ENCODE measurements at places on chromosomes 2 and 18.

DNA sequence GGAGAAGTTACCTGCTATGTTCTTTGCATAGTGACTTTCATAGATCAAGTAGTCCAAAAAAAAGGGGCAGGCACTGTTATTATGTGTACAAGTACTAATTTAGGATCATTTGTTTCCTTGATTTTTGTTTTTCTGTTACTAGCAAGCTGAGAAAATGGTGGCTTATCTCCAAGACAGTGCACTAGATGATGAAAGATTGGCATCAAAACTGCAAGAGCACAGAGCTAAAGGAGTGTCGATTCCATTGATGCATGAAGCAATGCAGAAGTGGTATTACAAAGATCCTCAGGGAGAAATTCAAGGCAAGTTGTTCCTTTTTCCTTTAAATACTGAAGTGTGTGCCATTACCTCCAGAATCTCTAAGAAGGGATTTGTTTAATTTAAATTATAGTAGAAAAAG is 19.6 kb upstream of the KCNJ13 start:
- H3K4me3 ChIP-seq, result no peak overlapping the region
- DNase-seq, result no peak
- no peak overlapping the region for H3K27ac ChIP-seq
- peaks cover 47% of the 10 kb centered on the region for H3K36me3 ChIP-seq
- no peaks in the 10 kb centered on the region for H3K4me1 ChIP-seq

DNA sequence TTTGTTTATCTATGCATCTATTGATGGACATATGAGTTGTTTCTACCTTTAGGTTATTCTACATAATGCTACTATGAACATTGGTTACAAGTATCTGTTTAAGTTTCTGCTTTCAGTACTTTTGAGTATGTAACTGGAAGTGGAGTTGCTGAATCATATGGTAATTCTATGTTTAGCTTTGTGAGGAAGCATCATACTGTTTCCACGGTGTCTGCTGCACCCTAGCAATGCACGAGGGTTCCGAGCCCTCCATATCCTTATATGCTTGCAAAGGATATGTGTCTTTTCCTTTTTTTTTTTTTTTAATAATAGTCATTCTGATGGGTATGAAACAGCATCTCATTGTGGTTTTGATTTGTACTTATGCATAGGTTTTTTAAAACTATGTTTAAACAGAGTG is 83.7 kb downstream of the FMNL2 start:
- no peaks in the 10 kb centered on the region for H3K27me3 ChIP-seq
- DNase-seq, result no peak
- H3K4me3 ChIP-seq, result no peak overlapping the region
- peaks cover 47% of the 10 kb centered on the region for H3K4me1 ChIP-seq
- H3K36me3 ChIP-seq, result no peaks in the 10 kb centered on the region

DNA sequence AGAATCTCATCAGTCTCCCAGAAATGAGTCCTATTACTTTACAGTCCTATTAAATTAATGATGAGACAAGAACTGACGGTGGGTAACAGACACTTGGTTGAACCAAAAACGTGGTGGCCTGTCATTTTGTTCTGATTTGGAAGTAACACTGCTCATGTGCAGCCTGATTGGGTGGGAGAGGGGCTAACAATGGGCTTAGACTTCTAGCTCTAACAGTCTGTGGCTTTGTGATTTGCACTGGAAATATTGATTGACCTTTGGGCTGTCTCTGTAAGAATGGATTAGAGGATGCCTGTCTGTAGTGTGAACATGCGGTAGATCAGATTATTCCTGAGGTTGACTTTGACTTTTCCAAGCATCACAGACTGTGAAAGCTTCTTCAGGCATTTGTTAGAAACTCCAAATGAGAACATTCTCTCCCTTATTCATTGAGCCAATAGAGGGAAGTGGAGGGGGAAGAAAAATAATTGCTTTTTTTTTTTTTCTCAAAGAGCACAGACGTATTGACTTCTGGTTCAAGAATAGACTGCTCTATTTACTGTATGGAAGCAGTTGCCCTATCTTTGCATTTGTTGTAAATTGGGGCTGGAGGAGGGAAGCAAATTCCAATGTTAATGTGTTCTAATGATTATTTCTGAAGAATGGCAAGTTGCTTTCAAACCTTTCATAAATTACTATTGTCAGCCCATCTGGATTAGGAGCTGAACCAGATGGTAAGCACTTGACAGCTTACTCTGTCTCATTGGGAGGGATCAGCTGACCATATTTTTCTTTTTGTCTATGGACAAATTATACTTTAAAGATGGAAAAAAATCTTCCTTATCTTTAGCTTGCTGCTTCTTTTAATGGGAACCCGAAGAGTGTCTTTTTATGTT is 85.8 kb upstream of the TTN start:
- no peak overlapping the region for H3K4me3 ChIP-seq
- no peak overlapping the region for H3K27ac ChIP-seq
- no peak for DNase-seq
- peaks cover 9% of the 10 kb centered on the region for H3K27me3 ChIP-seq
- H3K36me3 ChIP-seq, result no peaks in the 10 kb centered on the region

DNA sequence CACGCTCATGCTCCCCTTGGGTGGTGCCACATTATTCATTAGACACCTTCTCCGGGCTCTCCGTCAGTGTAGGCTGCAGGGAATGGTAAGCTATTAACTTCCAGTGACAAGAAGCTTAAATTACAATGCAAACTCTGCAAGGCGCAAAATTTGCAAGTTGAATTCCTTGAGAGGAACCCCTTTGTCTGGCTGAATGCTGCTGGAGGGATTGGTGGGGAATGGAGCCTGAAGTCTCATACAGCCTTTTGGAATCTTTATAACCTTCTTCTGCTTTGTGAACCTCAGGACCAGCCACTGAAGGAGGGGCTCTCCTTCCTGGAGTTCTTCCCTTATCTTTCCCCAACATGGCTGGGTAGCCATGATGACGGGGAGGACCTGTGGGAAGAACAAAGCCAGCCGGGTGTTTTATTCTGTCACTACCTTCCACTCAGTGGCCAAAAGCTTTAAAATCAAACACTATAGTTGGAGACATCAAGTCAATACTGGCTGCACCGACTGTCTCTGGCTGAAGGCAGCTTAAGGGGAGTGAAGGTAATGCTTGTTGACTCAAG is 220.9 kb upstream of the EPHA4 start:
- no peak for DNase-seq
- H3K27me3 ChIP-seq, result no peaks in the 10 kb centered on the region
- H3K4me1 ChIP-seq, result peaks cover 37% of the 10 kb centered on the region
- H3K36me3 ChIP-seq, result no peaks in the 10 kb centered on the region
- peak overlapping the region; percentile 91 for H3K27ac ChIP-seq
- H3K4me3 ChIP-seq, result no peak overlapping the region

GRCh38 chr2:232505856-232506255 is 14.3 kb upstream of the PRSS56 start:
- no peak for DNase-seq
- H3K27me3 ChIP-seq, result peaks cover 75% of the 10 kb centered on the region
- H3K4me1 ChIP-seq, result peaks cover 36% of the 10 kb centered on the region
- no peaks in the 10 kb centered on the region for H3K36me3 ChIP-seq
- no peak overlapping the region for H3K27ac ChIP-seq
- H3K4me3 ChIP-seq, result no peak overlapping the region

DNA sequence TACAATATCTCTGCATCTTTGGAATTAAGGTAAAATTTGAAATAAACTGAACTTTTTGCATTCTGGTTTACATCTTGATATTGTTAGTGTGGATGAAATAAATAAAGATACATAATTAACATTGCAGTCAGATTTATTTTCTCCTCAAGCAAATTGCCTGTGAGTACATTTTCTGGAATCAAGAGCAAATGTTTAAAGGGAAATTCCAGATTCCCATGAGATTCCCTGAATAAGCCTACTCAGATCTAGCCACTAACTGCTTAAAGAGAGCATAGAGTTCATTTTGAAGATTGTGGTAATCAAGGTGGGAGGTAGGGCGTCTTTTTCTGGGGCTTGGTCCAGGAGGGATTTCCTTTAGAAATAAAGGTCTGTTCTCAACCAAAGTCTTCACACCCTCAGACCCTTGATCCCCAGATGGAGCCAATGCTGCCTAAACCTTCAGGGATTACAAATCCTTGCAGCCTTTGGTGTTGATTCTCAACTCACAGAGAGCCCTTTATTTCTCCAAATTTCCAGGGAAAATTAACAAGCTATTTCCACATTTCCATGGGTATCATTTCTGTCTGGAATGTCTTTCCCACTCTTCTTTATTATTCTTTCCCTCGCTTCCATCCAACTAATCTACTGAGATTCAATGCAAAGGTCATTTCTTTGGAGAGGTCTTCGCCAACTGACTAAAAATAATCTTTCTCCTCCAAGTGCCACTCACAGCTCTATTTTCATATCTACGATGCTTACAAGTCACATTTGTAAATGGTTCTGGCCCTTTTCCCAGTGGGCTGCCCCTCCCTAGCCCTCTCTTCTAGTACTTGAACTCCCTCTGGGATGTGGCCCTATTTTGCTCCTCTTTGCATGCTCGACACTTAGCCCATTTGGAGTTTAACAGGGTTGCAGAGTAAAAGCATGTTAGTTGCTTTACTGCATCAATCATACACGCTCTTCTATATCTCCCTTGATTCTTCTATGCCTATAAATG is 79.8 kb upstream of the SPATS2L start:
- peaks cover 4% of the 10 kb centered on the region for H3K4me1 ChIP-seq
- H3K4me3 ChIP-seq, result no peak overlapping the region
- no peak for DNase-seq
- H3K36me3 ChIP-seq, result no peaks in the 10 kb centered on the region
- no peak overlapping the region for H3K27ac ChIP-seq

DNA sequence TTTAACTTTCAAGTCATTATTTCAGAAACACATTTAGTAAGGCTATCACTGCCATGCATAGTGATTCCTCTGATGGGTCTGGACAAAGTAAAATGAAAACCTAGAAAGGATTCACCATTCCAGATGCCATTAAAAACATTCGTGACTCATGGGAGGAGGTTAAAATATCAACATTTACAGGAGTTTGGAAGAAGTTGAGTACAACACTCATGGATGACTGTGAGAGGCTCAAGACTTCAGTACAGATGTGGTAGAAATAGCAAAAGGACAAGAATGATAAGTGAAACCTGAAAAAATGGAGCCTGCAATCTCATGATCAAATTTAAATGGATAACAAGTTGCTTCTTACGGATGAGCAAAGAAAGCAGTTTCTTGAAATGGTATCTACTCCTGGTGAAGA is 5.8 kb upstream of the TWSG1 start:
- H3K36me3 ChIP-seq, result no peaks in the 10 kb centered on the region
- H3K27me3 ChIP-seq, result no peaks in the 10 kb centered on the region
- no peak overlapping the region for H3K4me3 ChIP-seq
- no peak for DNase-seq
- H3K4me1 ChIP-seq, result peaks cover 1% of the 10 kb centered on the region
- H3K27ac ChIP-seq, result no peak overlapping the region

DNA sequence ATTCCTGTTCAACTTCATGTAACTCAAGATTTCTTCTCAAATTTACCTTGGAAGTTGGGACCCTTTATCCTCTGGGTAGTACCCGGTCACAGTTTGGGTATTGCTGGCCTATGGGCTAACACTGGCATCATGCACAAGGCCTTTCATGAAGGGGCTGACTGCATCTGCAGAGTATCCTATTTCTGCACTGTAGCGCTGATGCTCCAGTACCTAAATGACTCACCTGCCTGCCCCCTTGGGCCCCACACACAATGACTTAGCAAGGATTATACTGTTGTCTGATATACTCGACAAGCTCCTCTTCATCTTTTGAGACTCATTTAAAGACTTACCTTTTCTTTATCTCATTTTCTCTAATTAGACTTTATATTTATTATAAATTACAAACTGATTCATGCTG is 39.9 kb downstream of the DNAH6 start:
- no peak for DNase-seq
- peaks cover 9% of the 10 kb centered on the region for H3K27me3 ChIP-seq
- H3K27ac ChIP-seq, result no peak overlapping the region

DNA sequence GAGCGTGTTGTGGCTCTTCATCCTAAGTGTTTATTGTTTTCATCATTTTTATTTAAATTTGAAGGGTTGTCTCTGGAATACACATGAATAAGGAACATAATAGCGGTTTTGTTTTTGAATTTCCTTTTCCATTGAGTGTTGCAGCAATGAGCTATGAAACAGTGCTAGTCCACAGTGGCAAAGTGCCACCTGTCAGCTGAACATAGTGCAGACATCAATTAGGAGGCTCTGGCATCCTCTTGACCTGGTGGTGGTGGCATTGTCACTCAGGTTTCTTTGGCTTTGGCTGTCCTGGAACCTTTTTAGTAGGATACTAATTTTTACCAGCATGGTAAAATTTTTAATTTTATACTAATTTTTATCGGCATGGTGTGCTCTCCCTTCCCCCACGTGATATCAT is 63.2 kb downstream of the UGGT1 start:
- no peak for DNase-seq
- H3K4me3 ChIP-seq, result no peak overlapping the region
- H3K27ac ChIP-seq, result no peak overlapping the region
- H3K36me3 ChIP-seq, result peaks cover 27% of the 10 kb centered on the region

DNA sequence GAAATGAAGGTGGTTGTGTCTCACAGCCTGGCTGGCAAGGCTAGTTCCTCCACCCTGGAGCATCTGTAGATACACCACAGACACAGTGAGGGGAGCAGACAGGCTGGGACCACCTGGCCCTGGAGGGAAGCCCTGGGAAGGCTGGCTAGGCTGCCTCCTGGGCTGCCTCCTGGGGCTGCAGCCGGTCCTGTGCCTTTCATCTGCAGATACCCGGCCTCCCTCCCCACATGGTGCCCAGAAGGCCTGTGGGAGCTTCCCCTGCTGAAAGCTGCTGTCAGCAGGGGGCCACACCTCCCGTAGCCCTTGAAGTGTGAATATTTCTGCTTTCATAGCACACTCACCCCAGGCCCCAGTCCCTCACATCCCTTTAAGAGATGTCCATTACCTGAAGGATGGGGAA is 37.6 kb downstream of the SDC1 start:
- H3K27me3 ChIP-seq, result no peaks in the 10 kb centered on the region
- H3K4me3 ChIP-seq, result no peak overlapping the region
- H3K36me3 ChIP-seq, result no peaks in the 10 kb centered on the region
- no peak overlapping the region for H3K27ac ChIP-seq

DNA sequence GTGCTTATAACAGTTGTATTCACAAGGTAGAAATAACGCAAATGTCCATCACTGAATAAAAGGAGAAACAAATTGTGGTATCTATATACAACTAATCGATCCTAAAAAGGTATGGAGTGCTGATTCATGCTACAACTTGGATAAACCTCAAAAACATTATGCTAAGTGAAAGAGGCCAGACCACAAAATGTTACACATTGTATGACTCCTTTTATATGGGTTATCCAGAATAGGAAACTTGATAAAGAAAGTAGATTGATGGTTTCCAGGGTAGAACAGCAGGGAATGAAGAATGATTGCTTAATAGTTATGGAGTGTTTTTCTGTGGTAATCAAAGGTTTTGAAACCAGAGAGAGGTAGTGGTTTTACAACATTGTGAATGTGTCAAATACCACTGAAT is 432.2 kb upstream of the TRIB2 start:
- peaks cover 19% of the 10 kb centered on the region for H3K4me1 ChIP-seq
- no peaks in the 10 kb centered on the region for H3K27me3 ChIP-seq
- H3K27ac ChIP-seq, result no peak overlapping the region
- no peak for DNase-seq
- no peak overlapping the region for H3K4me3 ChIP-seq
- H3K36me3 ChIP-seq, result peaks cover 4% of the 10 kb centered on the region

- DNase-seq, result no peak
- H3K27ac ChIP-seq, result no peak overlapping the region
- no peaks in the 10 kb centered on the region for H3K27me3 ChIP-seq
- H3K4me3 ChIP-seq, result no peak overlapping the region
- peaks cover 5% of the 10 kb centered on the region for H3K4me1 ChIP-seq
These were observed 124.8 kb upstream of the COL5A2 start for GRCh38 chr2:189304360-189304759.
